ENCODE measurements at places on chromosomes 1 and 21.

DNA sequence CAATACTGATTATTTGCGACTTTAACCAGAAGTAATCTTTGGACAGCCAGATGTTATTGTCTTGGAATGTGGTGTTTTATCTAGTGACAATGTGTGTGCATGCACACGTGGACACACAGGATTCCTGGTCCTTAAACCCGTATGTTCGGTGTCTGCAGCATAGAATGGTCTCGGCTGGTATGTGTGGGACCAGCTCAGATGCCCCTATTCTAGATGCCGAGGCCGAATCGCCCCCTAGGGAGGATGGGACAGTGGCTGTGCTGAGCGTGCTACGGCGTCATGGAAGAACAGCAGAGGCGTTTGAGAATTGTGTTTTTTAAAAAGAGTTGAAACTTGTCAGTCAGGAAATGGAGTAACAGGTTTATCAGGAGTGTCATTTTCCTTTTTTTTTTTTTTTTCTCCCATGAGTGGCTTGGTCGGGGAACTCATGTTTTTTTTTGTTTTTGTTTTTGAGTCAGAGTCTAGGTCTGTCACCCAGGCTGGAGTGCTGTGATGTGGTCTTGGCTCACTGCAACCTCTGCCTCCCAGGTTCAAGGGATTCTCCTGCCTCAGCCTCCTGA lies 30.1 kb downstream of the SKI start:
- no peak for DNase-seq

DNA sequence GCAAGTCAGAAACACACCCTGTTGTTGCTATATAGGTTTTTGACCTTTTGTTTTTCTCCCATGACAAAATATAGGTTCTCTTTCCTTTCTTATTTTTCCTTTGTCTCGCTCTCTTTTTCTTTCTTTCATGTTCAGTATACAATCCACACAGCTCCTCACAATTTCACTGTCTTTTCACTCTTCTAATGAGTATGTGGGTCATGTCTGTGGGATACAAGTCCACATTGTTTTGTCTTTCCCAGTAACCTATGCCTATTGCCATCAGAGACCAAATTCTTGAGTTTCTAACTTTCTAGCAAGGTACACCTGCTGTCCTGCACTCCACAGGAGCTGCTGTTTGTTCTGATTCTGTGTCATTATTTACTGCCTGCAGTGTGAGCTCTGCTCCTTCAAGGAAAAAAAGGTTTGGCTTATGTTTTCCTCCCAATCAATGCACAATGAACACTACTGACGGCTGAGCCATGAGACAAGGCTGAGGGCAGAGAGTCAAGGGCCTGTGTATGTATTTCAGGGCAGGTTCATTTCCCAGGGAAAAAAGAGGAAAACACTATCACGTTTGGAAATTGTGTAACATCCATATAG lies 453.8 kb downstream of the NEGR1 start:
- DNase-seq: no peak

- no peak for DNase-seq
Observed at GRCh38 chr1:156700736-156701531, 4.4 kb downstream of the CRABP2 start.

GRCh38 chr1:200304171-200304570 lies 105.7 kb downstream of the ZNF281 start:
- DNase-seq: no peak

GRCh38 chr1:226109829-226110248 lies 47.3 kb downstream of the H3-3A start:
- DNase-seq: peak; percentile 93

DNA sequence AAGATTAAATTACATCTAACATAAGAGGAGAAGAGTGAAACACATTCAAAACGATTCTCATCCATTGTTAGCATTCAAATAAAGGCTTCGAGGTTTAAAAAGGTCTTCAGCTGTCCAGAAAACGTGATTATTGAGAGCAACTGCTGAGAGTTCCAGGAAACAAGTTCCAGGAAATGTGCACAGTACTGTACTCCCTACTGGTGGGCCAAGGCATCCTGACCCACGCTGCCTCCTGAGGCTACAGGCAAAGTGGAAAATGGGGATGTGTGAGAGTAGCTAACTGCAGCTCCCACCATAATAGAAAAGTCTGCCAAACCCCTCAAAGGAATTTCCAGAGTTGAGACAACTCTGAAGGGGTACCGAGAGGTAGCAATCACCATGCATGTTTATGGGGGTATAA lies 2.0 kb downstream of the VAV3 start:
- DNase-seq: no peak

DNA sequence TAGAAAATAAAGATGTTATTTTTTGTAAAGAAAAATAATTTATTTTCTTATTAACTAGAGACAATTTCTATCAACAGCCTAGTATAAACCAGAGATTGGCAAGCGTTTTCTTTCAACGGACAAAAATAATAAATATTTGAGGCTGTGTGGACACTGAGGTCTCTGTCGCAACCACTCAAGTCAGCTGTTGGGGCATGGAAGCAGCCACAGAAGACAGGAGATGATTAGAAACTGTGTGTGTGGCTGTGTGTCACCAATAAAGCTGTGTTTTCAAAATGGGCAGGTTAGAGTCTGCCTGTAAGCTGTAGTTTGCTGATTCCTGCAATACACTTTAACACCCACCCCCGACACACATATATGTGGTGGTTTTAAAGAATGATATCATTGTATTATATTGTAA lies 200.6 kb upstream of the HMCN1 start:
- DNase-seq: no peak

GRCh38 chr1:20349971-20350370 lies 59.3 kb downstream of the VWA5B1 start:
- DNase-seq: no peak

GRCh38 chr1:31405578-31406245 lies 7.3 kb upstream of the SERINC2 start:
- DNase-seq: no peak

DNA sequence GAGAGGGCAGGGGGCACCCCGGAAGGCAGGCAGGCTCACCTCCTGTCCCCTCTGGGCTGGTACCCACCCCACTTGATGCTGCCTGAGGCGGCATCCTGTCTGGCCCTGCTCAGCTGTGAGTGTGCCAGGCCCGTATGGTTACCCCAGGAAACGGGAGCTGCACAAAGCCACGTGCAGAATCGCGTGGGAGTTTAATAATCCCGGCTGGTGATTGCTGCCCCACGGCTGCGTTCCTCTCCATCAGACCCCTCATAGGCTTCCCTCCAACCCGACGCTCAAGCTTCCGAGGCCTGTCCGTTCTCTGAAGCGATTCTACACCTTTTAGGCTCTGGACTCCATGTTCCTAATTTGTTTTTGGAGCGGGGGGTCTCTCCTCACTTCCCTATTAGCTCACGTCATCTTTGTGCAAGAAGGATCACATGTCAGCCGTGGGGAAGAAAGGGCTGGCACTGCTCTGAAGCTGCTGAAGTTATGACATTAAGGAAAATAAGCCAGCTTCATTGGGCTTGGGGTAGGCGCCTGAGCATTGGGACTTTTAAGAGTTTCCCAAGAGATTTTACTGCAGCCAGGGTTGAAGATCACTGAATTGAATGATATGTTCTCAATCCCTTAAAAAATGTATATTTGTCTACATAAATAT lies 1.1 kb upstream of the B3GALT5 start:
- DNase-seq: no peak

DNA sequence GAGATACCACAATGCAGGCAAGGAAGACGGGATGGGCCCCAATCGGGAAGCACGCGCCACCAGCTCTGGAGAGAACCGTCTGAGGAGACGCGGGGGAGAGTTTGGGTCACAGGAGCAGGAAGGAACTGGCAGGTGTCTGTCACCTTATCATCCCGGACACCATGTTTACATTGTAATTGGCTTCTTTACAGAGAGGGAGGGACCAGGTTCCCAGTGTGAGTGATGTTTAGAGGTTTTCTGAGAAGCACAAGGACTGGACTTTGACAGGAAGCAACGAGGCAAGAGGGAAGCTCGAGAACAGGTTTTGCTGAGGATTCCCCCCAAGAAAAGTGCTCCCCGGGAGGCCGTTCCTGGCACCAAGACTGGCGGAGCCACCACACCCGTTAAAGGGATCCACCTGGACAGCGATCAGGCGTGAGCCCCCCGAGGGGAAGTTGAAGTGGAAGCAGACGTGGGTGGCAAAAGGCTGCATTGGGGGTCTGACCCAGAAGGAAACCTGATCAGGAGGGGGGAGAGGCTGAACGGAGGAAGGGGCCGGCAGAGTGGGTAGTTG lies 957 bp downstream of the EPS15 start:
- peak; percentile 71 for DNase-seq

DNA sequence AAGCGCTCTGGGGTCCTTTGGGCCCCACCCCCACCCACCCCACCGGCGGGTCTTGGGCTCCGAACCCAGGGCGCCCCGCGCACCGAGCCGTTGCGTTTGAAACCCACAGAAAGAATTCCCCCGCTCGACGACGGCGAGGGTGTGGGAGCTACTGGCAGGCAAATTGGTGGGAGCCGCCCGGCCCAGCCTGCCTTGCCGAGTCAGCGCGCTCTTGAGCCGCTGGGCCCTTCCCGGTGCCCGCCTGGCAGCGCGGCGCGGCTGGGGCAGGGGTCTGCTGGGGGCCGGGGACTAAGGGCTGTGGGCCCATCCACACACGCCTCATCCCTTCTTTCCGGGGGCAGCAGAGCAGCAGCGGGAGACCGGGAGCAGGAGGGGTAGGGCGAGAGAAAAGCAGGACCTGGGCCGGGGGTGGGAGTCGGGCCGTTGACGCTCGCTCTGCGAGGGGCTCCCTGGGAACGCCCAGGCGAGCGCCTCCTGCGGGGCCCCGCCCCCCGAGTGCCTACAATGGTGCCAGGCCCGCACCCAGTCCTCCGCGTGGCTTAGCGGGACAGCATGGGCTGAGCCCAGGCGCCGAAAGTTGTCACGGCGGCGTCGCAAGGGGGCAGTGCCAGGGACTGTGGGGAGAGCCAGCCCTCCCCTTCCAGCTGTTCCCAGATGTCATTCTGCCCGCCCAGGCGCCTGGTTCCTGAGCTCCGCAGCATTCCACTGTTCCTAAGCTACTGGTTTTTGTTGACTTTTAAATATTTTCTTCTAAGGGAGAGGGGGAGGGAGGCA lies at the start of gene C1orf94:
TSS of gene C1orf94 (plus strand) at position 78 of the 774 bp plus-strand sequence. CDS start 883 bp downstream, outside the sequence.
- no peak for DNase-seq

GRCh38 chr1:226360106-226360746 lies 47.7 kb downstream of the PARP1 start:
- no peak for DNase-seq

DNA sequence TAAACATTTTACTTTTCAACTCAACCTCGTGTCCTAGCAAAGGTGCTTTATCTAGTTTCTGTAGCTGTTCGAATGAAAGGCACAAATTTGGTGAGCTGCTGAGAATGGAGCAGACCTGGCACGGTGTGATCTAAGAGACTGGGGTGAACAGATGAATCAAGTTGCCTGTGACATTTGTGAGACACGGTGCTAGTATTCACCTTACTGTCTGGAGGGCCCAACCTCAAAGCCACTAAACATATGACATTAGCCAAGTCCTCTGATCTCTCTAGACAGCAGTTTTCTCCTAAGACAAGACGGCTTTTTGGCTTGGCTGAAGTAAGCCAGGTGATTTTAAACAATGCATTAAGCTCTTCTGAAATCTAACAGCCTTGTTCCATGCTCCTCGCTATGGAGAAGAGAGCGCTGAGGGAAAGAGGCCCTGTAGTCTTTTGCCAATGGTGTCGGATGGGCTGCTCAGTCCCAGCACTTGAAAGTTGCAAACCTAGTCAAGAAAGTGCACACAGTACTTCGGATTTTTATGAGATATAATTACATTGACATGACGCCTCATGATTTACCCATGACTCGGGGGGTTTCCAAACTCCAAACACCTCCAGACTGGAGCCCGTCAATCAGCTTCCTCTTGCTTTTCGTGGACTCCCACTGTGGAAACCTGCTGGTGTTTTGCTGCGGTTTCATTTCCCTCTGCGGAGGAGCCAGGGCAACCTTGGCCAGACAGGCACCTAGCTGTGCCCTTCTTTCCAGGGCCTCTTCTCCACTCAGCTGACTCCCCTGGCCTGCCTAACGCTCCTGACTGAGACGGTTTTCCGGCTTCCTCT lies 794 bp upstream of the TOR3A start:
- DNase-seq: no peak

GRCh38 chr1:96721053-96721415 lies 550 bp upstream of the PTBP2 start:
- DNase-seq: no peak

GRCh38 chr1:241163363-241163762 lies 193.6 kb downstream of the RGS7 start:
- DNase-seq: no peak

GRCh38 chr1:165060285-165060793 lies 296.2 kb downstream of the LMX1A start:
- DNase-seq: no peak

DNA sequence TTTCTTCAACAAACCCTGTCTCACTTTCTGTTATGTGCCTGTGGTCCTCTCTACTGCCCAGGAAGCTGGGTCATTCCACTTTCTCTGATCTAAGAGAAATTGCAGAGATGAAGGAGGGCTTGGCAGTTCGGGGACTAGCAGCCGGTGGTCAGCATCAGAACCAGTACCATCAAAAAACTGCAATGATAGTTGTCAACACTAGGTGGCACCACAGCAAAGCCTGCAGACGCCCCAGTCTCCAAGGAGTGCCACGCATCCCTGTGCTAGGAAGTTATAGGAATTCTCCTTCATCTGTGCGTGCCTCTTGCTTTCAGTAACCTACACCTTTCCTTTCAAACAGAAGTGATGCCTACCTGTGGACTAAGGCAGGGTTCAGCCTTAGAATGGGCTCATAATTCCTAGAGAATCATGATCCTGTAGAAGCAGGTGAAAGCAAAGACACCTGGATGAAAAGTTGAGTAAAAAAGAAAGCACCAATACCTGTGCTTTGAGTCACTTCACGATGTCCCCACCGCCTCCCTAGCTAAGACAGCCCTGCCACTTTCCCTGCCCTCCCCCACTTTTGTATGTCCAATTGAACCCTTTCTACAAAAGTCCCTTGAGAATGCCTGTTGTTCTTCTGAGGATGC lies 129.2 kb downstream of the ADAMTS1 start:
- no peak for DNase-seq

DNA sequence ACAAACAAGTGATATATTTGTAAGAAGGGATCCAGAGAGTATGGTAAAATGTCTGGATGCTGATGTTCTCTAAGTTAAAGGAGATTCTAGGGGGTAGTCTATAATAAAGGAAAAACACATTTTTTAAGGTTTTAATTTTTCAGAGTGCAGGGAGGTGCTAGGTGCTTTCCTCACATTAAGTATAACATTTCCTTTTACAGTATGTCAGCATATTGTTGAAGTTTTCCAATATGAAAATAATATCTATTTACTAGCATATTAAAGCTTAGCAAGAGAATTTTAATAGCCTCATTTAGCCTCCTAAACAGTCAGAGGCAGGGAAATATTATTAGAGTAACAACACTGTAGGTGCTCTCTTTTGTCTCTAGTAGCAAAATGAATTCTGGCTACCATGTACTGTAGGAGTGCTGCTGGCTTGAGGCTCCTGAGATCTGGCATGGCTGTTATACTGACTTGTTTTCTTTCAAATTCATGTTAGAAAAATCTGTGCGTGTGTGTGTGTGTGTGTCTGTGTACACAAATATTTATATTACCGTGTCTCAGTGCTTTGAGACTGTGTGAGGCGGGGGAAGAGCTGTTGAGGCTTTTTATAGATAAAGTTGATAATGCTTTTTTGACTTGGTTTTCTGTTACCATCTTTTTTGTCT lies 71.0 kb downstream of the POU2F1 start:
- no peak for DNase-seq

Measured in tibial artery (tissue), 4 donors.